ENCODE measurements at places on chromosomes 12 and 14.
A peak's percentile ranks its signal among the peaks of the same experiment; 100 is the strongest.

GRCh38 chr12:2451025-2451424, 343.7 kb upstream of the FKBP4 start:
- no peak for DNase-seq

DNA sequence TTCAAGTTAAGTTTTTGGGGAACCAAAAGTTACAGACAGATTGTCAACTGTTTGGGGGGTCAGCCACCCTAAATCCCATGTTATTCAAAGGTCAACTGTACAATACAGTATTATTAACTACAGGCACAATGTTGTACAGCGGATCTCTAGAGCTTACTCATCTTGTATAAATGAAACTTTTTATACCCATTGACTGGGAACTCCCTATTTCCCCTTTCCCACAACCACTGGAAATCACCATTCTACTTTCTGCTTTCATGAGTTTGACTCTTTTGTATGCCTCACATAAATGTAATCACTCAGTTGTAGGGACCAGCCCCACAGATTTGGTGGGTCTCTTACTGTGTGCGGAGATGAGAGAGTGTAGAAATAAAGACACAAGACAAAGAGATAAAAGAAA, 57.8 kb downstream of the SLCO1B3 start:
- DNase-seq: no peak

DNA sequence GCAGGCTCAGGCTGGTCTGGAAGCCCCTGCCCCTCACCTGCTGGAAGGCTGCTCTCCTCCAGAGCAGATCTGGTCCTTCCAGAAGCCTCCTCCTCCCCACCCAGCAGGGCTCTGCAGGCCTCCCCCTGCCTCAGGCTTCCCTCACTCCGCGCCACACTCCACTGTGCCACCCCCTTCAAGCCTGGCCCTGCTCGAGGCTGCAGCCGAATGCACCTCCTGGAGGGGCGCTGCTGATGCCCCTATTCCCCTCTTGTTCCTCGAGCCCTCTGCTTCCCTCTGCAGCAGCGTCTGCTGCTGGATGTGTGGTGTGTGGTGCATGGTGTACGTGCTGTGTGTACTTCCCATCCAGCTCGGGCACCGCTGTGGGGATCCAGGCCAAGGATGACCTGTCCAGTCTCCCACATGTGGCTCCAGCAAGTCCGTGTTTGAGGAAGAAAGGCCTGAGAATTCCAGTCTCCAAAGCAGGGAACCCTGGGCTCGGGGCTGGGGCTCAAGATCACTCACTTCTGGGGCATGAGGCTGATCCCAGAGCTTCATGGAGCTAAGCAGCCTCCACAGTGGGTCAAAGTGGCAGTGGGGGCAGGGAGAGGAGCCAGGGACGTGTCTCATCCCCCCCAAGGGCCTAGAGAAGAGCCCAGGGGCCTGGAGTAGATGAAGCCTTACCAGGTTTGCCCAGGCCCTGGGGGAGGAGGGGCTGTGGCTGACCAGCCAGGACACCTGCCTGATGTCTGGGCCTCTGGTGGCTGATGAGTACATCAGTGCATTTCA, 136.0 kb upstream of the C14orf180 start:
- DNase-seq: no peak

GRCh38 chr14:67620217-67620785, 581 bp downstream of the ARG2 start:
- no peak for DNase-seq

DNA sequence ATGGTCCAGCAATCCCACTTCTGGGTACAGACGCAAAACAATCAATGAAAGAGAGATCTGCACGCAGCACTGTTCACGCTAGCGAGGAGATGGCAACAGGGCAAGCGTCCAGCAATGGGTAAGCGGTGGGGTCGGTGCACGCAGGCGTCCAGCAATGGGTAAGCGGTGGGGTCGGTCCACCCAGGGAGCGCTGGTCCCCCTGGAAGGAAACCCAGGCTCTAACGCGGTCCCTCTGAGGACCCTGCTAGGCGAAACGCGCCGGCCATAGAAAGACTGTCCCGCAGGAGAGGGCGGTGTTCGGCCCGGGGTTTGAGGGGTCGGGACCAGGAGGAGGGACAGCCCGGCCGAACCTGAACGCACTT, 618 bp upstream of the PGAM5 start:
- no peak for DNase-seq

DNA sequence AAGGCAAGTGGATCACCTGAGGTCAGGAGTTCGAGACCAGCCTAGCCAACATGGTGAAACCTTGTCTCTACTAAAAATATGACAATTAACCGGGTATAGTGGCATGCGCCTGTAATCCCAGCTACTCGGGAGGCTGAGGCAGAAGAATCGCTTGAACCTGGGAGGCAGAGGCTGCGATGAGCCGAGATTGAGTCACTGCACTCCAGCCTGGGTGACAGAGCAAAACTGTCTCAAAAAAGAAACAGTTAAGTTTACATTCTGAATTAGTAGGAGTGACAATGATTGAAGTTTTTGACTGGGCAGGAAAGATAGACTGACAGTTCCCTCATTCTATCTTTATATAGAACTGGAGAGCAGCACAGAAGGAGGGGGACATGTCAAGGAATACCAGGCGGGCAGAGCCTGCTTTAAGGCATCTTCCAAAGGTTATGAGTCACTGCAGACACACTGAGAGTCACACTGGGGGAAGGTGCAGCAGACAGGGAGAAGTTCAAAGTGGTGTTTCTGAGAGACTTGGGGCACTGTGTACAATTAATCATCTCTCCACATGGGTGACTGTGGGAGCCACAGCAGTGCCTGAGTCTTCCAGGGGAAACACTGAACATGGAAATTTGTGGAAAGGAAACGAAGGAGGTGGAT, 42.8 kb upstream of the RNASE3 start:
- no peak for DNase-seq

GRCh38 chr12:19002216-19002615, 127.3 kb upstream of the PLEKHA5 start:
- no peak for DNase-seq

DNA sequence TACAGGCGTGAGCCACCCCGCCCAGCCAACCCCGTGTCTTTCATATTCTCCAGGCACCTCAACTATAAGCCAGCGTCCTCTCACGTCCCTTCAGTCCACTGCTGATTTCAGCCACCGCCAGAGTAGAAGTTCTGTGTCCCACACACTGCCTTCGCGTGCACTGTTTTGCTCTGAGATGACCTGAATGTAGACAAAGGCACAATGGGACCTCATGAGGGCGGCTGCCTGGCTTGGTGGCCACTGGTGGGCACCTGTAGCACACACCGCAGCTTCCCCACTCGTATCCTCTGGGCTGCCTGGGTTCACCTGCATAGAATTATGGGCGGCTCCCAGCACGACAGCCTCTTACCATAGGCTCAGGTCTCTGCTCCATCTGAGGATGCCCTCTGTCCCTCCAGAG, 57.2 kb downstream of the GPR68 start:
- DNase-seq: no peak

DNA sequence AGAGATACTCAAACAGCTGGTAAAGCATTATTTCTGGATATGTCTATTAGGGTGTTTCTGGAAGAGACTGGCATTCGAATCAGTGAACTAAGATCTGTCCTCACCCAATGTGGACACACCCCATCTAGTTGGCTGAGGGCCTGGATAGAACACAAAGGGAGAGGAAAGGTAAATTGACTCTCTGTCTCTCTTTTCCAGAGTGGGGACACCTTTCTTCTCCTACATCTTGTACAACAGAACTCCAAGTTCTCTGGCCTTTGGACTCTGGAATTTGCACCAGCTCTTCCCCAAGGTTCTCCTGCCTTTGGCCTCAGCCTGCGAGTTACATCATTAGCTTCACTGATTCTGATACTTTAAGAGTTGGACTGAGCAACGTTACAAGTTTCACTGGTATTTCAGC, 1253.9 kb downstream of the SLC16A7 start:
- no peak for DNase-seq

DNA sequence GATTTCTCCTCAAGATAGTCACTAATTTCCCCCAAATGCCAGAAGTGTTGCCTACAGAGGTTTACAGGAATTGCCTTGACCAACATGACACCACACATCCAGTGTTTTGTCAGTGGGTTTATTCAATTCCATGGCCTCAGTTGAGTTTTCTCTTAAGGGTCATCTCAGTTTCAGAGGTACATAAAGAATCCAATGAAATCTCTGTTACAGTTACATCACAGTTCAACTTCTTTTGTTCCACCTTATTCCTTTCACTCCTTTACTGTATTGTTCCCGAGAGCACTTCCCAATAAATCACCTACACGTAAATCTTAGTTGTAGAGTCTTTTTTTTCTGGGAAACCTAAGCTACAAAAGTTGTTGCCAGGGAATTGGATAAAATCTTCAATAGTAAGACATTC, 73.6 kb upstream of the GARIN6 start:
- DNase-seq: no peak

DNA sequence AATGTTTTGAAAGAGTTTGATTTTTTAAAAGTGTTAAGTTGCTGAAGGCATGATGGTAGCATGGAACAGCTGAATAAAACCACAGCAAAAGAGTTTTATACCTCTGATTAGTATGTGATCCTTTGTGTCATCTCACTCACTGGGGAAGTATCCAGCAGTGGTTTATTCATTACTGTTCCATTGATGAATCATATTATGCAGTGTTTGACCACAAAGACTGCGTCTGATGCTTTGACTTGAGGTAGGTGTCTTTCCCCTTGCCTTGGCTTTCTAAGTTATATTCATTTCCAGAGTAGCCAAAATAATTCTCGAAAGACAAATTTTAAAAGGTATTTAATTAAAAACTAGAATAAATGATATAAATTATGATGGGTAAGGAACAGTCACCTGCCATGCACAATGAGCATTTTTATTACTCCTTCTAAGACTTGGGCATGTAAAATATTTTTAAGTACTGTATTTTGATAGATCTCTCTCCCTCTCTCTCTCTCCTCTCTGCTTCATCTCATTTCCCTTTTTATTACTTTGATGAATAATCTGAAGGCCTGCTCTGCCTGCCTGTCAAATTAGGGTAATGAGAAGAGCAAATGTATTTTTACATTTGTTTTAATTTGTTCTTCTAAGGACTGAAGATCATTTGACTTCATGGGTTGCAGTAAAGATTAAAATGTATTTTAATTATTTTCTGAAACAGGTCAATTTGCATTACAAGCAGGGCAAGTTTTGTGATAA, 164.9 kb downstream of the NAV3 start:
- DNase-seq: peak; percentile 18

DNA sequence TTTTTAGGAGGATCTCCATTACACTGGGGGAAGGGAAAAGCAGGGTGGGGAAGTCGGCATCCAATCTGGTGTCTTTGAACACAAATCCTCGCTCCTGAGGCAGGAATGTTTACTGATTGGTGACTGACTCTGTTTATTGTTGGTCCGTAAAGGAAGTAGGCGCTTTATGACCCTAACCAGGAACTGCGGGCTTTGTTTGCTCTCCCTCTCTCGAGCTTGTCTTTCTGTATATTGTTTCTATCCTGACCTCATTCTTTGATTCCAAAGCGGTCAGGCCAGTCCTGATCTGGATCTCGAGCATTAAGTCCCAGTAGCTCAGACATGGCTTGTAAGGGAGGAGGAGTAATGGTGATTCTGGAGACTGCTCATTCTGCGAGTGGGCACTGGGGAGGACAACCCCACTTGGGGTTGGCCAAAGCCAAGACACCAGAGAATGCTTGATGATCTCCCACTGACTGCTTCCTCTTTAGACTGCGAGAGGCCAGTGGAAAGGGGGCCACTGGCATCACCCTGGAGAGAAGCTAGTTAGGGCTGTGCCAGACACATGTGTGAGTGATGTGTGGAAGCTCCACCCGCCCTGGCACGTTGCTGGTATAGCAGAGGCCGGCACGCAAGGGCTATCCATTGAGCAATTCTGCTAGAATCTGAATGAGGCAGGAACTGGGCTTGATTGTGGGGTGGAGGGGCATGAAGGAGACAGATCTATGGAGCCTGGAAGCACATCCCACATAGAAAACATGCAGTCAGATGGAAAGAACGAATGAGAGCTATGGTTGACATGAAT, 194.6 kb downstream of the PAX9 start:
- no peak for DNase-seq

DNA sequence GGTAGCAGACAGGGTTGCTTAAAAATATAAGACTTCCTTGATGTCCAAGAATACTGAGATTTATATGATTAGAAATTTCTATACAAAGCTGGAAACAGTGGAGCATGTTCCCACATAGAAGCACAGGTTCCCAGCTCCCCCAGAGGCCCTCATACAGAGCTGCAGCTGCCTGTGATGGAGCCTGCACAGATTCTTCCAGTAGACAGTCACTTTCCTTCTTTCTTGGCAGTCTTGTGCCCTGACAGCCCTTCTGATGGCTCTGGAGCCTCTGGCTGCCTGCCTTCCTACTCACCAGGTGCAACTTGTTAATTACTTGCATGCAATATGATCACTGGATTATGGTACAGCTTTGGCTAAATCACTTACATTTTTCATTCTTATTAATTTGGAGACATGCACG, 44.4 kb downstream of the BICD1 start:
- no peak for DNase-seq

GRCh38 chr12:96502477-96502876, 13.1 kb downstream of the CFAP54 start:
- DNase-seq: peak; percentile 69

GRCh38 chr12:121520586-121521086, 60.2 kb downstream of the KDM2B start:
- no peak for DNase-seq

DNA sequence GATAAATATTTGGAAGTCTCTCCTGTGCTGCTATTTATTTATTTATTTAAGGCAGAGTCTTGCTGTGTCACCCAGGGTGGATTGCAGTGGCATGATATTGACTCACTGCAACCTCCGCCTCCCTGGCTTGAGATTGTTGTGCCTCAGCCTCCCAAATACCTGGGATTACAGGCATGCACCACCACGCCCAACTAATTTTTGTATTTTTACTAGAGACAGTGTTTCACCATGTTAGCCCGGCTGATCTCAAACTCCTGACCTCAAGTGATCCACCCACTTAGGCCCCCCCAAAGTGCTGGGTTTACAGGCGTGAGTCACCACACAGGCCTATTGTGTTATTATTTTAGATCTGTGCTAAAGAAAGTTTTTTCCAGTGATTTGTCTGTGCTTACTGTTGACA, 225.2 kb downstream of the CCER1 start:
- DNase-seq: no peak

- no peak for DNase-seq
Observed at GRCh38 chr12:60252359-60253096, 656.7 kb downstream of the SLC16A7 start.

DNA sequence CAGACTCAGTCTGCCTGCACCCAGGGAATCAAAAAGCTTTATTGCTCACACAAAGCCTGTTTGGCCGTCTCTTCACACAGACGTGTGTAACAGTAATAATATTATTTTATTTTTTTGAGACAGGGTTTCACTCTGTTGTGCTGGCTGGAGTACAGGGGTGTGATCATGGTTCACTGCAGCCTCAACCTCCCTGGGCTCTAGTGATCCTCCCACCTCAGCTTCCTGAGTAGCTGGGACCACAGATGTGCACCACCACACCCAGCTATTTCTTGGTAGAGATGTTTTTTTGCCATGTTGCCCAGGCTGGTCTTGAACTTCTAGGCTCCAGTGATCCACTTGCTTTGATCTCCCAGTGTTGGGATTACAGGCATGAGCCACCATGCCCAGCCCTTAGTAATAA, 88.4 kb upstream of the DCD start:
- DNase-seq: no peak

- no peak for DNase-seq
Observed at GRCh38 chr12:113933201-113933786, 32.8 kb downstream of the RBM19 start.

Data from GM12864 (cell line).